Stimulated activated CD8-positive, alpha-beta memory T cell treated with anti-CD3 and anti-CD28 coated beads, Interleukin-7, amount 100 ng/mL, for 1 hour (primary cell): ENCODE measurements at places on chromosomes 2 and 18.

- no peak for DNase-seq
Observed at GRCh38 chr2:232800166-232800565, 23.8 kb upstream of the KCNJ13 start.

DNA sequence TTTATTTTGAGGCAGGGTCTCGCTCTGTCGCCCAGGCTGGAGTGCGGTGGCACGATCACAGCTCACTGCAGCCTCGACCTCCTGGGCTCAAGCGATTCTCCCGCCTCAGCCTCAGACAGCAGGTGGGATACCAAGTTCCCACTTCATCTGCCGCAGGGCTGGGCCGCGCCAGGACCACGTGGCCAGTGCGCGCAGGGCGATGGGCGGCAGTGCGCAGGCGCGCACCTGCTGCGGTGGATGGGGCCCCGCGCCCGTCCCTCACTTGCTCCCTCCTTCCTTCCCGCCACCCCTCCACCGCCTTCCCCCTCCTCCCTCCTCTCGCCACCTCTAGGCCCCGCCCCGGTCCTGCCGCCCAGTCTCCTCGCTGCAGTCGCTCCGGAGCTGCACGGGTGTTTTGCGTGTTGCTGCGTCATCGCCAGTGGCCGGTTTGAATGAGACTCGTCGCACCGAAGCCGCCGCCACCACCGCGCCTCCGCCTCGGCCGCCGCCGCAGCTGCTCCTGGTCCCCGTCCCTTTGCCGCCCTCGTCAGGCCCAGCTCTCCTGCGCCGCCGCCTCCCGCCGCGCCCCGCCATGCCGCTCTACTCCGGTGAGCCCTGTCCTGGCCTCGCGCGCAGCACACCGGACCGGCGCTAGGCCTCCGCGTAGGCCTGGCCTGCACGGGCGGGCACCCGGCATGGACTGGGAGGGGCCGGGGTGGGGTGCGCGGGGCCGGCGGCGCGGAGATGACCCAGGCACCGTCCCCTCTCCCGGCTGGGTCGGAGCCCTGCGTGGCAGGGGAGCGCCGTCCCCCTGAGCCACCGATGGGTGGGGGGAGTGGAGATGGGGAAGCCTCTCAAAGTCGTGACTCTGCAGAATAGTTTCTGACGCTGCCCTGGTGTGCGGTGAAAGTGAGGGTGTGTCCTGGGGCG, at the start of gene USP14:
Gene USP14 (plus strand): TSS at position 430 of the 909 bp plus-strand sequence. CDS start 142 bp downstream, at position 572.
- peak; percentile 90 for DNase-seq

- no peak for DNase-seq
Observed at GRCh38 chr2:141878016-141878415, 252.8 kb downstream of the LRP1B start.

DNA sequence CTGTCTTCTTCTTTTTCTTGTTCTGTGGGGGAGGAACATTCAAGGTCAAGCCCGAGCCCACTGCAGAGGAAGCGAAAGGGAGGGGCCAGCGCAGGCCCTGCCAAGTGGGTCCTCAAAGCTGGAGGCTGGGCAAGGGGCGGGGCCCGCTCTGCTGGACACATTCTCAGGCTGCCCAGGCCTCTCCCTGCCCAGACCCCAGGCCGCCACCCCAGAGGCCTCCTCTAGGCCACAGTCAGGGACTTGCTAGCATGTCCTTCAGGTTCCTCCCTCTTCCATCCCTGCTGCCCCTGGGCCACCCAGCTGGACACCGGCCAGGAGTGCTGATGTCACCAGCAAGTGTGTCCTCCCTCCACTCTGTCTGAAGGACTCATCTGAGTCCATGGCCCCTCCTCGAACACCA, 44.1 kb downstream of the KIF1A start:
- no peak for DNase-seq

GRCh38 chr2:51813247-51813646, 781.3 kb upstream of the NRXN1 start:
- DNase-seq, result no peak

- DNase-seq, result no peak
Observed at GRCh38 chr2:38375696-38376345, 1.3 kb downstream of the ATL2 start.

- DNase-seq, result no peak
Observed at GRCh38 chr2:14633061-14633460, 544 bp downstream of the LRATD1 start.

DNA sequence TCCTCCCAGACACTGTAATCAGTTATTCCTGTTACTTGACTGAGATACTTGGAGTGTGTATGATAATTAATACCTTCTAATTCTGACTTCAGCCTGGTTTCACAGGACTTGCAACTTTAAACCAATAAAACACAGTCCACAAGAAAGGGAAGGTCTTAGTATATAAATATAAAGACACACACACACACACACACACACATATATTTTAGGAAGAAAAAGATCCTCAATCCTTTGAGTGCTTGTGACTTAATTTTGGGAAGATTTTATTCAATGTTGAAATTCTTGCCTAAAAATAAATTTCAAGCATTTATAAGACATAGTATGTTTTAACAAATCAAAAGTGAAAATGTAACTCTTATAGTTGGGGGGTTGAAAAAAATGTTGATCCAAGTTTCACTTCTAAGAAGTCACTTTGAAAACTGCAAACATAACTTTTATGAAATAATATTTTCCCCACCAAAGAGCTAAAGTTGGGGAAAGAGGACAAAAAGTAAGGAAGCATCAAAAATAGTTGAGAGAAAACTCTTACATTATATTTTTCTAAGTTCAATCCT, 824 bp upstream of the VPS54 start:
- no peak for DNase-seq

DNA sequence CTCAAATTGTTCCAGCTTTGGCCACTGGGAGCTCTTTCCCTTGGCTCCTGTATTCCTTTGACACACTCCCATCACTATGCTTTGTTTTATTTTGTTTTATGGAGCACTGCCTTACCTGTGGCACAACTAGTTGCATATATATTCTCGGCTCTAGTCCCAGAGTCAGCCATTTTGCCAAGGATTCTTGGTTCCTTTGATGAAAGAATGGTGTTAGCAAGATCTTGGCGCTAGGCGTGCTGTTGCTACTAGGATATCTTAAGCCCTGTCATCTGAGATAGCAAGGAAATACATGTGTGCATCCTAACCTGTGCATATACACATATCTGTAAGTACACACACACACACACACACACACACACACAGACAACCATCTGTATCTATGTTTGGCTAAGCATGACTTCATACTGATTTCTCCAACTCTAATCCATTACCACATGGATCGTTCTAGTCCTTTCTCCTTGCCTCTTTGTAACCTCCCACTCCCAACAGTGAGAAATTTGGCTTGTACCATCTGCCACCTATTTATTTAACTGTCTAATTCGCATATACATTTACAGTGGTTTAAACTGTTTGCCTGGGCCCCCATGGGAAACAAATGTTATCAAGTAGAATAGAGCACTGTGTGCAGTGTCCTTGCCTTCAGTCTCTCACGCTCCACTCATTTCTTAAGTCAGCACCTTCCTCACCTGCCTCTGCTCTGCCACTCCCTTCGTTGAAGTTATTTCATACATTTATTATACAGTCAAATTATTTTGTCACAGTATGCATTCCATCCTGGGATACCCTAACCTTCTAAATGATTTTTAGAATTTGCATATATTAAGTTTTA, 137.5 kb upstream of the MAP3K20 start:
- no peak for DNase-seq

DNA sequence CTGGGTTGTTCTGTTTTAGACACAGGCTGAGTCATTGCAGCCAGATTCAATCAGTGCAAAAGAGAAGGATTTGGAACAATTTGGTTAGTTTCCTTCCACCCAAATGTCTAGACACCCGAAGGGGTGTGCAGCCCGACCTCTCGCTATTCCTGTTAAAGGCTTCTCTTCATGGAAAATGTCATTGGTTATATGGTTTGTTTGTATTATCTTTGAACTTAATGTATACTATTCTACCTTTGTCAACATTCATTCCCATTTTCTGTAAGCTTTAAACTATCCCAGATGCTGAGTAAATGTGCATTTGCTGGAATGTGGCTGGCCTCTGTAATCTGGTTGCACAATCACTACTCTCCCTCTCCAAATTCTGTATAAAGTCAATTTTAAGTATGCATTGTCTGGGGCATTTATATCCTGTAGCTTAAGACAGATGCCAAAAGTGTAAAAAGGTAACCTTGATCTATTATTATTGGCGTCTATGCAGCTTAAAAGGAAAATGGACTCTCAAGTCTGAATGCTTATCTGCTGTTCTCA, 80.4 kb upstream of the RND3 start:
- no peak for DNase-seq

GRCh38 chr2:41725901-41726300, 321.9 kb upstream of the PKDCC start:
- DNase-seq, result no peak

DNA sequence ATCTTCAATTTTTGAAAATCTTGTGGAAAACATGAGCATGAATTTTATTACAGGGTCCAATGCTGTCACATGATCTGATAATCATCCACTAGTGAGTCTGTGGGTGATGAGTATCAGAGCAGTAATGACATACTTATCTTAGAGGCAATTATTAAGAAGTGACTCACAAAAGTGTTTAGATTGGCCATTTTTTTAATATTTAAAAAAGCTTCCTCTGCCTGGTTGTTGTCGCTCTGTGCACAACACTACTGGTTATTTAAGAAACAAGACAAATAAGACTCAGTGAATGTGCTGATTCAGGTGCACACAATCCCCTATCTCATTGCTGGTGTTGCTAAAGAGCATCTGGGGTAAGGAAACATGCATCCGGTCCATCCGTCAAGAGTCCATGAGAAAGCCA, 665.8 kb upstream of the ZEB2 start:
- DNase-seq, result no peak

- DNase-seq, result no peak
Observed at GRCh38 chr18:46237891-46238290, 133.7 kb downstream of the HAUS1 start.

DNA sequence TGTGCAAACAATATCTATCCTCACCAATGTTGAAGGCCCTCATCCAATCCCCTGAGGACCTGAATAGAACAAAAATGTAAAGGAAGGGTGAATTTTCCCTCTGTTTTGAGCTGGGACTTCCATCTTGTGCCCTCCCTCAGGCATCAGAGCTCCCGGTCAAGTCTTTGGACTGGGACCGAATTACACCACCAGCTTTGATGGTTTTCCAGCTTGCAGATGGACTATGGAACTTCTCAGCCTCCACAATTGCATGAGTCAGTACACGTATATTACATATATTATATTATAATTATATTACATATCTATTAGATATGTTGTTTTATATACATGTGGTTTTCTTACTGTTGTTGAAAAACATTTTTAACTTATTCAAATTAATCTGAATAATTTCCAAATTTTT, 496.4 kb downstream of the CMPK2 start:
- no peak for DNase-seq

DNA sequence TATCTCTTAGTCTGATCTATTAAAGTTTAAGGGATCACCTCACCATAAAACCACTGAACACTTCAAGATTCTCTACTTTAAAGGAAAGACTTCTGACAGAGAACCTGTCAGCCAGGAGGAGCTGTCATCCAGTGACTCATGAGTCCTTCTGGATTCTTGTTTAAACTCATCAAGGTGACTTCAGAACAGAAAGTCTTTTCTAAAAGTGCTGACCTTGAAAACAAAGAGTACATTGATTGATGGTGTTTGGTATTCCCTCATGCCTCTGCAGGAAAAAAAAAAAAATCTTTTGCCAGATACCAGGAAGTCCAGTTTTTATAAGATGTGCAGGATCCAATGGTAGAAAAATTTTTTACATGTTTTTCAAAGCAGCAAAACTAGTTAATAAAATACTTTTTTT, 12.3 kb downstream of the DSG2 start:
- DNase-seq, result no peak

DNA sequence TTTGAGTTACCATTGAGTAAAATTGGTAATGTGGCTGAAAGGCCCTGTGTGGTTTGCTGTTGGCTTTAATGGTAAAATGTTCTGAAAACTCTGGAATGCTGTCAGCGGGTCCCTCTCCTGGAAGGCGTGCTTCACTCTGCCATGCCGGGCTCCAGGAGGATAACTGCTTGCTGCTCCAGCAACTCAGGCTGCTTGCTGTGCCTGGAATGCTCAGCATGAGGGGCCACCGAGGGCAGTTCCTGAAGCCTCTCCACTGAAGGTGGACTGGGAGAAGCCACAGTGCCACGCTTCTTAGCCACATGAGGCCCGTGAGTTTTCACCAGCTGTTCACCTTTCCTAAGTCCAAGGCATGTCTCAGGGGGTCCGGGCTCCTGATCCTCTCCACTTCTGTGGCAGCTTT, 90.4 kb upstream of the FAM110C start:
- no peak for DNase-seq
